ENCODE measurements at places on chromosomes 2 and 18. TPM values are rescaled to one million over a fixed set of nuclear protein-coding genes. Genes with fewer than 3 reads are reported as not detected.

FZD7 gene
- polyA plus RNA-seq = 0.17 TPM

ACVR1C gene
- not detected for polyA plus RNA-seq

IL36RN gene
- polyA plus RNA-seq = not detected

ALLC gene
- not detected for polyA plus RNA-seq

G6PC2 gene
- not detected for polyA plus RNA-seq

SCN1A gene
- not detected for polyA plus RNA-seq

PRSS56 gene
- not detected for polyA plus RNA-seq

R3HDM1 gene
- polyA plus RNA-seq = 13.1 TPM

HADHB gene
- 112 TPM for polyA plus RNA-seq

MARCO gene
- polyA plus RNA-seq = not detected

Measured in naive B cell (primary cell).